Mammary epithelial cell (primary cell): ENCODE measurements at places on chromosomes 6 and 20. TPM values are rescaled to one million over a fixed set of nuclear protein-coding genes. Genes with fewer than 3 reads are reported as not detected.

PSORS1C2 gene
- not detected in 2 replicates for total RNA-seq

HUS1B gene
- 1.5 TPM for total RNA-seq

TRIM15 gene
- total RNA-seq, result not detected

DNA sequence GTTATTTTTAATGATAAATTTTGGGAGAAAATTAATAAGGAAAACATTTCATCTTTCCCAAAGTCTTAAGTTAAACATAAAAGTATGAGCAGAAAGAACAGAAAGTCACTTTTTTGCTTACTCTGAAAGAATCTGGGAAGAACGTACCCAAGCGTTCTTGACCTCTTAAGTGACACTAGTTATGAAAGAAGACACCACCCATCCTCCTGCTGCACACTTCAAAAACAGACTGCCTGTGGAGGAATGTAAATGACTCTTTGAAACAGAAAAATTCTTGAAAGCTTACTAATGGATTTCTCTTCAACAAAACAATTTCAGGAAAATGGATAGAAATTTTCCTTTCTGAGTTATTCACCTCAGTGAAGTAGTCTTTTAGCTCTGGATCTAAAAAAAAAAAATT is 227.7 kb downstream of the MEI4 start:
- DNase-seq, result no peak
